Stimulated activated CD8-positive, alpha-beta memory T cell treated with anti-CD3 and anti-CD28 coated beads, Interleukin-15, amount 100 ng/mL, for 4 hours (primary cell): ENCODE measurements at places on chromosomes 1 and 21.

DNA sequence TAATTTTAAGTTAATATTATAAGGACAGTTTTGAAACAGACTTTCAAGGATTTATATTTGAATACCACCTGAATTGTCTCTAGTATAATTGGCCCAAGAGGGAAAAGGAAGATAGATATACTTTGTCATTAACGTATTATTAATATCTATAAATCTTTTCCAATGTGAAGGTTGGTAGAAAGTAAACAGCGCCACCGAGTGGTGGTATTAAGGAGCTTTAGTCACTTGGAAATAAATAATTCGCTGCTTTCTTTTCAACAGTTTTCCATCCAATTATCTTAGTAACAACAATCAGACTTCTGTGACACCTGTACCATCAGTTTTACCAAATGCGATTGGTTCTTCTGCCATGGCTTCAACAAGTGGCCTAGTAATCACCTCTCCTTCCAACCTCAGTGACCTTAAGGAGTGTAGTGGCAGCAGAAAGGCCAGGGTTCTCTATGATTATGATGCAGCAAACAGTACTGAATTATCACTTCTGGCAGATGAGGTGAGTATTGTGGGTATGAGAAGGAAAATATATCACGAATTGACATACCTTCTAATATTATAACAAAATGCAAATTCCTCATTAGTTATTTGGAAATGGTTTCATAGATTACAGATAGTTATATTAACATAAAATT lies 37.7 kb downstream of the SH3GLB1 start:
- no peak for DNase-seq

DNA sequence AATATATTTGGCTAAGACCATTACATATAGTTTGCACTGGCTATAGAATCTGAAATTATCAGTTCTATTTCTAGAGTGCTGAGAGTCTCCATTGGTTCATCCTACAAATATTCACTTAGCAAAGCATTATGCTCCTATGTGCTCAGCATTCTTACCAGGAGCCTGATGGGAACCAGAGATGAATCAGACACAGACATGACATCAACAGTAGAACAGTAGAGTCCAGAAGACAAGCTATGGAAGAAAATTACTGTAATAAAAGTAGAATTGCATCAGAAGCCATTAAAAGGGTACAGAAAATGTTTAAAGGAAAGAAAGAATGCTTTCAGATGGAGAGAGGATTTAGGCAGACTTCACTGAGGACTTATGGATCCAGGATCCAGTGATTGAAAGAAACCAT lies 271.7 kb upstream of the SNX7 start:
- no peak for DNase-seq

DNA sequence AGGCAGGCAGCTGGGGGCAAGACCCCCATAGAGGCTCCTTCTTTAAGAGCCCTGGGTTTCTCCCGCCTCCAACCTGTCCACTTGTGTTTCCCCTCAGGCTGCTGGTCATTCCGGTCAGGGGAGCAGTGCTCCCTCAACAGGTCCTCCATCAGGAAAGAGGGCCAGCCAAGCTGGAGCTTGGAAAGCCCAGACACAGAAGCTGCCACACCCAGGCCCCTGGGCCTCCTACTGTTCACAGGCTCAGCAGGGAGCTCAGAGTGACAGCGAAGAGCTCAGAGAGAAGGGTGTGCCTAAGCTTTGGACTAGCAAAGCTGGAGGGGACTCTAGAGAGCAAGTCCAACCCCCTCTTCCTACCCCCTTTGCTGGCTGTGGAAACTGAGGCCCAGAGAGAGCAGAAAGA lies 10.3 kb upstream of the CDCP2 start:
- DNase-seq: no peak

DNA sequence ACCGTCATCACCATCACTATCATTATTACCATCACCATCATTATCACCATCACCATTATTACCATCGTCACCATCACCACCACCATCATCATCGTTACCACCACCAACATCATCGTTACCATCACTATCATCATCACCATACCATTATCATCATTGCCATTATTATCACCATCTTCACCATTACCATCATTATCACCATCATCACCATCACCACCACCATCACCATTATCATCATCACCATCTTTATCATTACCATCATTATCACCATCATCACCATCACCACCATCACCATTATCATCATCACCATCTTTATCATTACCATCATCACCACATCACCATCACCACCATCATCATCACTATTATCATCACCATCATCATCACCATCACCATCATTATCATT lies 112.9 kb downstream of the AJAP1 start:
- no peak for DNase-seq

- no peak for DNase-seq
Observed at GRCh38 chr1:25680701-25681100, 64.1 kb downstream of the MAN1C1 start.

DNA sequence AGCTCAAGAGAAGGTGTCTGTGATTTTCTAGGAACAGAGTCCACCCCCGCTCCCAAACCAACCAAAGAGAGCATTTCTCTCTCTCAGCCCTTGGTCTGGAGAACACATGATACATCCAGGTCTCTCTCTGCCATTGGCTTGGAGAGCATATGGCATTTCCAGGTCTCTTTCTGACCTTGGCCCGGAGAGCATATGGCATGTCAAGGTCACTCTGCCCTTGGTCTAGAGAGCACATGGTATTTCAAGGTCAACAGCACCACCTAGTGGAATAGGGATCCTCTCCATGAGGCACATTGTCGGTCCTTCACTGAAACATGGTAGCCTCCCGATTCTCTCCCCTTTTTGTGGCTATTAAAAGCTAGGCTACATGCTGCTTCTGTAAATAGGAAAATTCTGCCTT lies 437.7 kb upstream of the OLFM3 start:
- no peak for DNase-seq
